ENCODE measurements at places on chromosomes 2 and 18.
A peak's percentile ranks its signal among the peaks of the same experiment; 100 is the strongest.

DNA sequence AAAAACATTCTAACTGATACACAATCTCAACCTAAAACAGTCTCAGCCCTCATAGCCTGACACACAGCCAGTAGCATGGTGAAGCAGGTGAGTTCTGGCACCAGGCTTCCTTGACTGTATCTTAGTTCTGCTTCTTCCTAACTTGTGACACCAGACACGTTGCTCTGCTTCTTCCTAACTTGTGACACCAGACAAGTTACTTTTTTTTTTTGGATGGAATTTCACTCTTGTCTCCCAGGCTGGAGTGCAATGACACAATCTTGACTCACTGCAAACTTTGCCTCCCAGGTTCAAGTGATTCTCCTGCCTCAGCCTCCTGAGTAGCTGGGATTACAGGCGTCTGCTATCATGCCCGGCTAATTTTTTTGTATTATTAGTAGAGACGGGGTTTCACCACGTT is 6.7 kb upstream of the ATG16L1 start:
- DNase-seq = no peak

- no peak for DNase-seq
These were observed 25.5 kb upstream of the SEC11C start for GRCh38 chr18:59114160-59114559.

DNA sequence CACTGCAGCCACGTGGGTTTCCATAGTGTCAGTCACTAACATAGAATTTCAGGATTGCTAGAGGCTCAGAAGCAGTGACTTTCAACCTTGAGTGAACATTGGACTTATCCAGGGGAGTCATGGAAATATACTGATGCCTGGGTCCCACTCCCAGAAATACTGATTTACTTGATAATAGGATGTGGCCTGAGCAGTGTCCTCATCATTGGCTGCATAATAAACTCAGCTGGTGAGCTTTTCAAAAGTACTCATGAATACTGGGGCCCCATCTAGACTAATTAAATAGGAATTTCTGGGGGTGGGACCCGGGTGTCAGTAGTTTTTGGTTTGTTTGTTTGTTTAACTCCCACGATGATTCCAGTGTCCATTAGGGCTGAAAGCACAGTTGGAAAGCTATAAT is 141.4 kb downstream of the COL4A4 start:
- no peak for DNase-seq

- DNase-seq = peak; percentile 76
These were observed 41.0 kb downstream of the LPIN2 start for GRCh38 chr18:2971741-2972552.

- DNase-seq = no peak
These were observed 82.7 kb downstream of the LONRF2 start for GRCh38 chr2:100239486-100240210.

Measured in activated CD4-positive, alpha-beta T cell treated with anti-CD3 and anti-CD28 coated beads, Interleukin-2, Interleukin-4, amounts not matched to agents 100 ng/mL and 50 ng/mL, durations not matched to agents 16 hours and 8 hours (primary cell).